ENCODE measurements at places on chromosomes 11 and 22. TPM values are rescaled to one million over a fixed set of nuclear protein-coding genes. Genes with fewer than 3 reads are reported as not detected.

FAM111B gene
- 1.4 TPM for total RNA-seq

DTX4 gene
- 7.9 TPM for total RNA-seq

ROM1 gene
- 1.1 TPM for total RNA-seq

UBQLN3 gene
- 0.49 TPM for total RNA-seq

KCNJ4 gene
- total RNA-seq, result not detected

PSMA1 gene
- 129 TPM for total RNA-seq

FGF19 gene
- total RNA-seq, result not detected

KCNJ1 gene
- 0.44 TPM for total RNA-seq

ADM gene
- total RNA-seq, result 336 TPM

PSMC3 gene
- total RNA-seq, result 67.3 TPM

OR51M1 gene
- not detected for total RNA-seq

KREMEN1 gene
- total RNA-seq, result 10.0 TPM

OR2AT4 gene
- total RNA-seq, result not detected

SMDT1 gene
- 9.3 TPM for total RNA-seq

TPCN2 gene
- total RNA-seq, result 12.2 TPM

CTSW gene
- 5.7 TPM for total RNA-seq

FGF4 gene
- total RNA-seq, result not detected

ADM2 gene
- not detected for total RNA-seq

TYR gene
- total RNA-seq, result not detected

GP1BB gene
- total RNA-seq, result 1.5 TPM

DCHS1 gene
- total RNA-seq, result 23.7 TPM

OR5B21 gene
- total RNA-seq, result not detected

SYT9 gene
- total RNA-seq, result not detected

KAT5 gene
- 54.2 TPM for total RNA-seq

MRGPRX3 gene
- not detected for total RNA-seq

Data from subcutaneous adipose tissue (tissue), 4 donors.